ENCODE measurements at places on chromosomes 2 and 18. TPM values are rescaled to one million over a fixed set of nuclear protein-coding genes. Genes with fewer than 3 reads are reported as not detected.

Gene PARD3B
- 21.8 TPM for total RNA-seq

Gene CD8B
- total RNA-seq = not detected

Gene TYMS
- not detected for total RNA-seq

Gene HADHA
- 151 TPM for total RNA-seq

Gene LRRC30
- total RNA-seq = not detected

Gene ZSWIM2
- not detected for total RNA-seq

Gene ATP6V1C2
- 0.26 TPM for total RNA-seq

Gene KIF5C
- total RNA-seq = 11.0 TPM

Gene MTLN
- total RNA-seq = 18.2 TPM

Gene TBR1
- not detected for total RNA-seq

Gene REG3A
- total RNA-seq = not detected

Gene ST6GAL2
- 0.51 TPM for total RNA-seq

Gene CNTNAP5
- total RNA-seq = not detected

Gene DQX1
- not detected for total RNA-seq

Gene UGT1A5
- total RNA-seq = not detected

Gene NPHP1
- total RNA-seq = 24.7 TPM

Gene PID1
- total RNA-seq = 35.3 TPM

Gene MYCN
- total RNA-seq = 4.1 TPM

Gene NT5DC4
- not detected for total RNA-seq

Gene ABCB11
- not detected for total RNA-seq

Gene PSTPIP2
- 1.8 TPM for total RNA-seq

Gene NEU2
- total RNA-seq = not detected

Gene AGXT
- total RNA-seq = not detected

Gene RETSAT
- total RNA-seq = 30.1 TPM

Gene ZNF385B
- 0.41 TPM for total RNA-seq

Gene VAPA
- 119 TPM for total RNA-seq

Gene PIEZO2
- 4.1 TPM for total RNA-seq

Gene FEV
- not detected for total RNA-seq

Gene GMCL1
- total RNA-seq = 23.3 TPM

Gene IL36RN
- total RNA-seq = not detected

Gene CCDC68
- 6.9 TPM for total RNA-seq

Gene MYO5B
- 14.7 TPM for total RNA-seq

Gene CD226
- total RNA-seq = 2.9 TPM

Gene GKN2
- total RNA-seq = not detected

Gene GULP1
- total RNA-seq = 128 TPM

Gene DUSP2
- 2.6 TPM for total RNA-seq

Gene UGT1A4
- total RNA-seq = not detected

Gene FSHR
- total RNA-seq = not detected

Gene PLCD4
- total RNA-seq = 1.2 TPM

Gene CAMKMT
- total RNA-seq = 4.9 TPM

Gene GALR1
- not detected for total RNA-seq

Gene CDH20
- 5.9 TPM for total RNA-seq

Gene CNDP1
- total RNA-seq = 0.24 TPM

Gene CD8A
- 0.07 TPM for total RNA-seq

Gene NAGK
- total RNA-seq = 47.9 TPM

Gene WDFY1
- 47.4 TPM for total RNA-seq

Gene ARHGAP25
- 6.6 TPM for total RNA-seq

Gene TGFA
- 3.7 TPM for total RNA-seq

Gene CAVIN2
- total RNA-seq = 128 TPM

Gene ESPNL
- total RNA-seq = not detected

Gene PLEK
- 4.9 TPM for total RNA-seq

Gene BOLL
- total RNA-seq = not detected

Gene RUFY4
- total RNA-seq = not detected

Measured in uterus (tissue), 4 donors.